ENCODE measurements at places on chromosomes 5 and 9. TPM values are rescaled to one million over a fixed set of nuclear protein-coding genes. Genes with fewer than 3 reads are reported as not detected.

Gene CDX1
- total RNA-seq: not detected

Gene SEMA5A
- 4.7 TPM for total RNA-seq

Gene FAM81B
- 0.30 TPM for total RNA-seq

Gene GRAMD2B
- total RNA-seq: not detected

Gene OR1Q1
- not detected for total RNA-seq

Gene SLC36A2
- not detected for total RNA-seq

Gene IL13
- total RNA-seq: not detected

Gene HAVCR1
- not detected for total RNA-seq

Gene MEIKIN
- not detected for total RNA-seq

Gene ABLIM3
- total RNA-seq: 6.5 TPM

Gene SETD9
- total RNA-seq: 9.9 TPM

Gene LARP1
- total RNA-seq: 86.0 TPM

Gene SH3RF2
- 10.6 TPM for total RNA-seq

Gene GARIN3
- total RNA-seq: not detected

Gene CCNO
- 8.0 TPM for total RNA-seq

Gene LEAP2
- 1.8 TPM for total RNA-seq

Gene SURF1
- total RNA-seq: 23.8 TPM

Gene ARRDC3
- total RNA-seq: 38.4 TPM

Gene LRRC19
- not detected for total RNA-seq

Gene SELENOP
- total RNA-seq: 4.5 TPM

Gene NPR3
- total RNA-seq: 21.5 TPM

Gene TAF11L5
- not detected for total RNA-seq

Gene LHX6
- 0.98 TPM for total RNA-seq

Gene CATSPER3
- 0.40 TPM for total RNA-seq

Gene TBC1D2
- total RNA-seq: 12.6 TPM

Gene HRH2
- total RNA-seq: not detected

Gene ORM2
- total RNA-seq: not detected

Gene LCN6
- total RNA-seq: not detected

Gene AFAP1L1
- 1.4 TPM for total RNA-seq

Gene LHX2
- 5.5 TPM for total RNA-seq
